ENCODE measurements at places on chromosomes 3 and 15.

- DNase-seq, result no peak
- H3K36me3 ChIP-seq, result no peaks in the 10 kb centered on the region
- H3K4me1 ChIP-seq, result peaks cover 4% of the 10 kb centered on the region
- H3K4me3 ChIP-seq, result no peak overlapping the region
- no peak overlapping the region for H3K27ac ChIP-seq
These were observed 300.6 kb downstream of the SATB1 start for GRCh38 chr3:18124501-18124900.

GRCh38 chr15:66907826-66908743, 157.3 kb upstream of the SMAD3 start:
- DNase-seq, result no peak
- no peak overlapping the region for H3K27ac ChIP-seq
- peaks cover 32% of the 10 kb centered on the region for H3K27me3 ChIP-seq
- peaks cover 12% of the 10 kb centered on the region for H3K4me1 ChIP-seq
- H3K4me3 ChIP-seq, result no peak overlapping the region

DNA sequence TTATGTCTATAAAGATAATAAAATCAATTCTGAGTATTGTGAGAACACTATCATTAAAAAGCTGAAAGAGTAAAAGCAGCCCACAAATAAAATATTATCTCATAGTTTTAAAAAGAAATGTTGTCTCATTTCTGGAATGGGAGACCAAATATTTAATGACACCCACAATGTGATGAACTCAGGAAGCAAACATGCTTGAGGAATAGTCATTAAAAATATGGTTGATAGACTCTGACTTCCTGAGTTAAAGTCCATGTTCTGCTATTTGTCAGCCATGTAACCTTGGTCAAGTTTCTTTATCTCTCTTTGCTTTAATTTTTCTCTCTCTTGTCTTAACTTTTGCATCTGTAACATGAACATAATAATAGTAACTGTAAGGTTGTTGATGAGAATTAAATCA, 35.5 kb upstream of the CHMP2B start:
- DNase-seq, result no peak
- H3K27ac ChIP-seq, result no peak overlapping the region
- H3K4me3 ChIP-seq, result no peak overlapping the region
- peaks cover 13% of the 10 kb centered on the region for H3K27me3 ChIP-seq
- no peaks in the 10 kb centered on the region for H3K36me3 ChIP-seq

GRCh38 chr3:10620833-10621082, 115.4 kb upstream of the ATP2B2 start:
- peaks cover 48% of the 10 kb centered on the region for H3K27me3 ChIP-seq
- H3K36me3 ChIP-seq, result peaks cover 2% of the 10 kb centered on the region
- H3K4me1 ChIP-seq, result peaks cover 3% of the 10 kb centered on the region
- no peak overlapping the region for H3K27ac ChIP-seq

Measured in T-helper 17 cell (primary cell).